ENCODE measurements at places on chromosomes 4 and X.

GRCh38 chr4:81954271-81954670, 419.5 kb downstream of the HNRNPD start:
- no peak for DNase-seq

DNA sequence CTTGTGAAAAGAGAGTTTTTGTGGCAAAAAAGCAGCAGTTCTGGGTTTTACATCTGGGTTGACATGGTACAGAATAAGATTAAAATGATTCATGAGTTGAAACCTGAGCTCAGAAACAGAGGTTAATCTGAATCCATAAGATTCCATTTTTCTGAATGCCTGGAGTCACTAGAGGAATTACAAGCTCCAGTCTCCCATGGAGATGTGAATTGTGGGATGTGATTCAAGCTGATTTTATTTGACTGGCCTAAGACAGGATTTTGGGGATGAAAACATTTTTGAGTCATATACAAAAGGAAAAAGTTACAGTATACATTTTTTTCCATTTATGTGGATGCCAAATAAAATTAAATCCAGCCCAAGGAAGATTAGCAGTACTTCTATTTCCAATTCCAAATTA, 161.1 kb downstream of the RBM46 start:
- DNase-seq = no peak

DNA sequence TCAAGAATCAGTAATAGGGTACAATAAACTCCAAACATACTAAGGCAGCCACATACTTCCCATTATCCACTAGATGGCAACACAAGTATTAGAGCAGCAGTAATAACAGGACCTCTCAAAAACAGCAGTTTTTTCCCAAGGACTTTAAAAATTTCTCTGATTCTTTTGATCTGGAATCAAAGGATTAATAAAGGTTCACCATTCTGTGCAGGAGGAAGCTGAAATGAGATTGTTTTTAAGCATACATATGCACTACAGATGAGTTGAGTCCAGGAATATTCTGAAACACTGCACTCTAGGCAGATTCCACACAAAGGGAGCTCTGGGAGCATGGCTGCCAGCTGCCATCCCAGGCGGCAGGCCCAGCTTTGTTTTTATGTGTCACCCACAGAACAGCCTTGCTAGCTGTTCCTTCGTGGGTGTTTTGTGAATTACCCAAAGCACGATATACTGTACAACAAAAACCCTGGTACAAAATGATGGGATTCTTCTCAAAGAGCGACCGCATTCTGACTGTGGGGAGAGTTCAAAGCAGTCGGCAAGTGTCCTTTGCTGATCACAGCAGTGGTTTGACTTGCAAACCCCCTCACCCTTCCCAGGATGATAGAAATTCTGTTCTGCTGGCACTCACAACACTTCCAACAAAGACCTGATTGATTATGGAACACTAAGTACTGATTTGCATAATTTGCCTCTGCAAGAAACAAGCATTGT, 61.0 kb downstream of the STX18 start:
- DNase-seq = no peak

GRCh38 chr4:109574931-109575804, 15.1 kb downstream of the MCUB start:
- no peak for DNase-seq

- no peak for DNase-seq
Observed at GRCh38 chr4:7770224-7771050, 169.2 kb downstream of the AFAP1 start.

- no peak for DNase-seq
Observed at GRCh38 chrX:82218361-82218760, 1016.5 kb downstream of the SH3BGRL start.

Data from sciatic nerve (tissue), 2 donors.